ENCODE measurements at places on chromosomes 12 and 14.

GRCh38 chr12:129635021-129635685 is 268.7 kb downstream of the TMEM132D start:
- DNase-seq = no peak

- DNase-seq = no peak
Observed at GRCh38 chr14:55446127-55446736, 5.8 kb upstream of the TBPL2 start.

DNA sequence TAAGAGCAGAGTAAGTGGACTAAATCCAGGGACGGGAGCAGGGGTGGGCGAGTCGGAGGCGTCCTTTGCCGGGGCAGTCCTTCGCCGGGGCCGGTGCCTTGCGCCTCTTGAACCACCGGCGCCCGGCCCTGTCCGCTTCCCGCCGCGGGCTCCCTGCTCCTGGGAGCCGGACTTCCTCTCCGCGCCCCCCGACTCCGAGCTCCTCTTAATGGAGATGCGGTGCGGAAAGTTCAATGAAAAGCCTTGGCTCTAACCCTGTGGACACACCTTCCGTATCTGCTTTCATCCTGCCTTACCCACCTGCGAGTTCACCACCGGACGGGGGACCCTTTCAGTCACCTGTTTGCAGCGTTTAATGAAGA is 412 bp downstream of the FGFR1OP2 start:
- no peak for DNase-seq

DNA sequence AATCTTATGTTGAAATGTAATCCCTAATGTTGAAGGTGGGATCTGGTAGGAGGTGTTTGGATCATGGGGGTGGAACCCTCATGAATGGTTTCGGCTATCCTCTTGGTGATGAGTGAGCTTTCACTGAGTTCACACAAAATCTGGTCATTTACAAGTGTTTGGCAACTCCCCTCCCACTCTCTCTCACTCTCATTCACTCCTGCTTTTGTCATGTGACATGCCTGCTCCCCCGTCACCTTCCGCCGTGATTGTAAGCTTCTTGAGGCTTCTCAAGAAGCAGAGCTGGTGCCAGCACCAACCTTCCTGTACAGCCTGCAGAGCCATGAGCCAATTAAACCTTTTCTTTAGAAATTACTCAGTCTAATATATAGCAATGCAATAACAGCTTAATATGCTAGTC is 245.4 kb downstream of the BMP4 start:
- no peak for DNase-seq

DNA sequence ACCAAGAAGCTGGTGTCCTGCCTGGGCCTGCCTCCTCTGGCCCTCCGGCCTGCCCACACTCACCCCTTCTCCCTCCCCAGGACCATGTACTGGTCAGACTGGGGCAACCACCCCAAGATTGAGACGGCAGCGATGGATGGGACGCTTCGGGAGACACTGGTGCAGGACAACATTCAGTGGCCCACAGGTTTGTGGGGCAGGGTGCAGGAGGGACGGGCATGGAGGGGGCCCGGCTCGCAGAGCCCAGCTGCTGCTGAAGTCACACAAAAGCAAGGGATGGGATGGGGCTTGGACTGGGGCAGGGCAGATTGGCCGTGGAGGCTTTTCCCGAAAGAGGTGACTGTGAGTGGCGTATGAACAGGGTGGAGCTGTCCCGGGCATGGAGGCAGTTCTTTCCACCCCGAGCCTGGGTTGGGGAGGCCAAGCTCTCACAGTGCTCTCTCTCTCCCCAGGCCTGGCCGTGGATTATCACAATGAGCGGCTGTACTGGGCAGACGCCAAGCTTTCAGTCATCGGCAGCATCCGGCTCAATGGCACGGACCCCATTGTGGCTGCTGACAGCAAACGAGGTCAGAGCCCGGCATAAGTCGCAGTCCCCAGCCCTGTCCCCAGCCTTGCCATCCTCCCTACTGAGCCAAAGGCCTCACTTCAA is 7.8 kb upstream of the NXPH4 start:
- DNase-seq = no peak

DNA sequence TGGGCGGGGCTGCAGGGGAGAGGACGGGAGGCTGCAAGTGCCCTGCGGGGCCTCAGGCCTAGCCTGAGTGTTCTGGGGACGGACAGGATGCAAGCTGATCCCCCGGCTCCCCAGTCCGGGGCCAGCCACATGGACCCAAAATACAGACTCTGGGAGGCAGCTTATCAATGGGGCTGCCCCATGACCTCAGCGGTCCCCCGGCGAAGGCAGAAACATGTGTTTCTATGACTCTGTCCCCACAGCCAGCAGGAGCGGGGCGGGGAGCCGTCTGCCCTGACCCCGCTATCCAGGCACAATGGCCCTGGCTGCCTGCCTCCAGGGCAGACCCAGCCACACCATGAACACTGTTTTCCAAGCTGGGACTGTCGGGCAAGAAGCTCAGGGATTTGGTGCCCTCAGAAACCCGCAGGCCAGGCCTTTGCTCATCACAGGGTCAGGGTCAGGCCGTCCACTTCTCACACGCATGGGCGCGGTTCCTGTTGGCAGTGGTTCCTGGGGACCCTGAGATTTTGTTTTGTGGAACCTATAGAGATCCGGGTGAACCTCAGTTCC is 75.0 kb downstream of the RFLNA start:
- DNase-seq = no peak

GRCh38 chr14:77541905-77542304 is 43.3 kb upstream of the ISM2 start:
- DNase-seq = no peak

- no peak for DNase-seq
Observed at GRCh38 chr14:99928963-99929362, 135.8 kb downstream of the EML1 start.

DNA sequence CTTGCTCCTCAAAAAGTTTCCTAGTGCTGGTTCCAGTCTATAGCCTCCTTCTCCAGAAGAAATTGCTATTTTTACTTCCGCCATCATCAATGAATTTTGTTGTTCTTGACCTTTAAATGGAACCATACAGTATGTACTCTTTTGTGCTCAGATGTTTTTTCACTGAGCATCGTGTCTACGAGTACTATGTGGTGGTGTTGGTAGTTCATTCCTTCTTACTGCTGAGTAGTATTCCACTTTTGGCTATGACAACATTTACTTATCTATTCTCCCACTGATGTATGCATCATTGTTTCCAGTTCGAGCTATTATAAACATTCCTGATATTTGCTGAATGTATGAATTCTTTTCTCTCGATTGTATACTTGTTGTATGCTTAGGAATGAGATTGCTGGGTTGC is 28.6 kb downstream of the SLC2A14 start:
- no peak for DNase-seq

DNA sequence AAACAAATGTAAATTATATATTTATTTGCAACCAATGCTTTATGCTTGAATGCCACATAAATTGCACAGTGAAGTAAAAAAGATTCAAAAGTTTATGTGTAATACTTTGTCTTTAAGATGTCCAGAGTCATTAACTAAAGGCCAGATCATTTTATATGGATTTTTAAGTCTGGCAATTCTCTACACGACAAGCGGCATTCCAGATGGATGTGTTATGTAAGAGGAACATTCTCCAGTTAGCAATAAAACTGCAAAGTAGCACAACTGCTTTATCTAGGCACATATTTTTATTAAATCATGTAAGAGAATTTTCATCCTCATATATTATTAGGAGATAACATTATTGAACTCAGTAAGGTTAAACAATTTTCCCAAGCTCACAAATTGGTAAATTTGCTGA is 1717.7 kb upstream of the SEL1L start:
- DNase-seq = no peak

- no peak for DNase-seq
Observed at GRCh38 chr14:29528889-29529288, 398.8 kb downstream of the PRKD1 start.

GRCh38 chr12:44441155-44441554 is 435.0 kb downstream of the NELL2 start:
- DNase-seq = no peak

DNA sequence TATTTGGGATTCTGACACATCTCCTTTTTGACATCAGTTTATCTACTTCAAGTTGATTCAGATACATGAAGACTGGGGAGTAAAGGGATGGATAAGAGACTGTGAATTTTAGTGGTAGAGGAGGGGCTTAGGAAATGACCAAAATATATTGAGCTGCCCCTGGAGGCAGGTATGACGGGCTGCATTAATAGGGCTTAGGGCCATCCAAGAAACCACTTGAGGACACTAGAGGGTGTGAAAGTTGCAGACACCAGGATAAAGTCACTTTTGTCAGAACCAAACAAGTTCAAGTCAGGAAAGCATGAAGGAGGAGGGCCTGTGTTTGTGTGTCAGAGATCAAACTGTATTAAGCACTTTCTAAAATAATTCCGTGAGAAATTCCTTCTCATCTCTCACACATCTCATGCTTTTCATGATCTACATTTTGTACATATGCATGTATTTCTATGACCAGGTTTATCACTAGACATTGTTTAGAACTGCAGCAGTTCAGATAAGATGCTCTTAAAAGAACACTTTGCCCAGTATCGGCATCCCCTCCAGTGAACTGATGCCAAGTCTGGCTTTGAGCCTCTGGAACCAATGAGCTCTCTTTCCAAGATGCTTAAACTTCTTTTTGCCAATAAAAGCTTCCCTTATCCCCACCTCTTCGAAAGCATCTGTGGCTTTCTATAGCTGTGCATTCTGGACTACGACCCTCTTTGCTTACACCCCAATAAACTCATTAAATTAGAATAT is 136.9 kb downstream of the SLC38A1 start:
- no peak for DNase-seq

DNA sequence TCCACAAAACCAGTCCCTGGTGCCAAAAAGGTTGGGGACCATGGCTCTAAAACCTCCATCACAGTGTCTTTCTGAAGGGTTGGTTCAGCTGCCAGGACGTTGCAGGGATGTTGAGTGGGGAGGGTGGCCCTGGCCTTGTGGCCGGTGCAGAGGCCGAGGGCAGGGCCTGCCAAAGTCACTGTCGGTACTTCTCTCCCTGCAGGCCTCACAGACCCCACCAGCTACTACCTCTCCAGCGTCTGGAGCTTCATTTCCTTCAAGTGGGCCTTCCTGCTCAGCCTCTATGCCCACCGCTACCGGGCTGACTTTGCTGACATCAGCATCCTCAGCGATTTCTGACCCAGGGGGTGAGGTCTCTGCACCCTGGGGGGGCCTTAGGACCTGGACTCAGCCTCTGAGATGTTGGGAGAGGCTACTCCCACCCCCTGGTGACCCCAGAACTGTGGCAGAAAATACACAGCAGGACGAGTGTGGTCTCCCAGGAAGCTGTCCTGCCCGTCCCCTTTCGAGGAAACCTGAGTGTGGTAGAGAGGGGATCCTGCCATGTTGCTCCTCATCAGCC is 7.0 kb downstream of the SLC48A1 start:
- DNase-seq = no peak

GRCh38 chr14:100147181-100147631 is 12.2 kb downstream of the DEGS2 start:
- DNase-seq = no peak

- no peak for DNase-seq
Observed at GRCh38 chr12:125249066-125249824, 184.0 kb downstream of the AACS start.

- DNase-seq = no peak
Observed at GRCh38 chr14:56741325-56741724, 69.0 kb downstream of the OTX2 start.

GRCh38 chr12:65885312-65885711 is 61.0 kb downstream of the HMGA2 start:
- DNase-seq = no peak

DNA sequence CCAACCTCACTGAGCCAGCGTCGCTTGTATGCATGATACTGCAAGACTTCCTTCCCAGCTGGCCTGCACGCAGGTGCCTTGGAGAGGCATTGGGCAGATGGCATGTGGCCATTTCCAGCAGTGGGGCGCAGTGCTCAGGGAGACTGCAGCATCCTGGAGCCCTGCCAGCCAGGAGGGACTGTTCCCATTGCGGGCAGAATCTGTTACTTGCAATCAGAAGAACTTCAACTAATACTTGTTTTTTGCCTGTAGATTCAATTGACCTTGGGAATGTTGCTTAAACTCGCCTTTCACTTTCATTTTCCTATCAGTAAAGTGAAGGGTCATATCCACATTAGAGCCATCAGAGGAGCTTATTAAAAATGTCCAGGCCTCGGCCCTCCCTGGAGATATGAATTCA is 29.8 kb downstream of the ANKRD9 start:
- DNase-seq = peak; percentile 80

DNA sequence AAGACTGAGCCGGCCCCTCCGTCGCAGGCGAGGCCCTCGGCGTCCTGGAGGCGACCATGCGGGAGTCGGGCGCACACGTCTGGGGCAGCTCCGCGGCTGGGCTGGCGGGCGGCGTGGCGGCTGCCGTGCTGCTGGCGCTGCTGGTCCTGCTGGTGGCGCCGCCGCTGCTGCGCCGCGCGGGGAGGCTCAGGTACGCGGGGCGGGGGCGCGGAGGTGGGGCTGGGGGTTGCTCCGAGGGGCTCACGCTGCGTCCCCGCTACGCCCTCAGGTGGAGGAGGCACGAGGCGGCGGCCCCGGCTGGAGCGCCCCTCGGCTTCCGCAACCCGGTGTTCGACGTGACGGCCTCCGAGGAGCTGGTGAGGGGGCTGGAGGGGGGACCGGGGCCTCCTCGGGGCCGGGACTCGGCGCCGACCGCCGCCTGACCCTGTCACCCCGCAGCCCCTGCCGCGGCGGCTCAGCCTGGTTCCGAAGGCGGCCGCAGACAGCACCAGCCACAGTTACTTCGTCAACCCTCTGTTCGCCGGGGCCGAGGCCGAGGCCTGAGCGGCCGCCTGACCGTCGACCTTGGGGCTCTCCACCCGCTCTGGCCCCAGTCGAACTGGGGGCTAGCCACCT is 7.8 kb downstream of the AMN start:
- no peak for DNase-seq

- no peak for DNase-seq
Observed at GRCh38 chr12:59041241-59042121, 121.2 kb upstream of the LRIG3 start.

DNA sequence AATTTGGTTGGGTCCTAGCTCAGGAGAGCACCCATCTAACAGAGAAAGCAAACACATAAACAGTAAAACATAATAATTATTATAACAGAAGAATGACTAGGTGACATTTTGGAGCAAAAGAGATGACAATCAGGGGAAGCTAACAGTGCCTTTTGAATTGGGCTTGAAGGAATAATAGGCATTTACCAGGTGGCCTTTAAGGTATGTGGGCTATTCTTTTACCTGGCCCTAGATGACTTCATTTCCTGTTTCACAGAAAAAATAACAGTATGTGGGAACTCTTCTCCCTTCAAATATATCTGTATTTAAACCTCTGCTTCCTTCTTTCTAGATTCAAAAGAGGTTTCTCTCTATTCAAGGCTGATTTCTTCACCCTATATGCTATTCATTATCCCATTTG is 3.8 kb downstream of the IRAK4 start:
- DNase-seq = no peak

GRCh38 chr14:86525673-86526072 is 995.7 kb downstream of the FLRT2 start:
- DNase-seq = no peak

- DNase-seq = no peak
Observed at GRCh38 chr12:108875682-108876361, 4.1 kb upstream of the DAO start.

DNA sequence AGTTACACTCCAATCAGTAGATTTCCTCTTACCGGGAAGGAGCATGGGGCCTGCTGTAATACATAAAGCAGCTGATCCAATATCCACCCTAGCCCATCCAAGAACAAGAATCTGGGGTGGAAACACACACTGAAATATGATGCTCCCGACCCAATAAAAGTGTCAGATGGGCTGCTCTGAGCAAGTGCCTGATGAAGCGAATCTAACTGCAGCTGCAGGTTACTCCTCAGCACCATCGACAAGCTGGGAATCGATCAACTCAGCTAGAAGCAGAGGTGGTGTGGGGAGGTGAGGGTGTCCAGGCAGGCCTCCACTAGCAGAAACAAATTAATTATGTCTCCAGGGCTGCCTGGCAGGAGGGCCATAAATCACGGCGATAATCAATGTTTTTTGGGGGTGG is 64.0 kb upstream of the WSCD2 start:
- DNase-seq = no peak

All from chondrocyte (in vitro differentiated cells).